HuH-7 (cell line): ENCODE measurements at places on chromosomes 1 and 21.

DNA sequence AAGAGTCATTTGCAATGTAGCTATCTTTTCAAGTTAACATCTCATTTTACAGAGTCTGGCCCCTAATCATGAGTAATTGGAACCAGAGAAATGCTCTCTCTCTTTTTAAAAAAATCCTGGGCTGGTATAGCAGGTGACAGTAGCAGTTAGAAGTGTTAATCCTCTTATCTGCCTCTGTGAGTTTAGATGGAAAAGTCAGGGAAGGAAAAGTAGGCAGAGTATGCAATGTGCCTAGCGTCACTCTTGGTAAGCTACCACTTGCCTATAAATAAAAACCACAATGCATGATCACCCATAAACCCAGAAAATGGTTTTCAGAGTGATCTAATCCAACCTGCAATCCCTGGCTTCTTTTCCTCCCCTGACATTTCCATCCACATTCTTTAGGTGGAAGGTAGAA is 43.2 kb downstream of the UTP25 start:
- no peak for DNase-seq

- DNase-seq, result no peak
Measured at GRCh38 chr1:97796711-97797110, 124.1 kb downstream of the DPYD start.

DNA sequence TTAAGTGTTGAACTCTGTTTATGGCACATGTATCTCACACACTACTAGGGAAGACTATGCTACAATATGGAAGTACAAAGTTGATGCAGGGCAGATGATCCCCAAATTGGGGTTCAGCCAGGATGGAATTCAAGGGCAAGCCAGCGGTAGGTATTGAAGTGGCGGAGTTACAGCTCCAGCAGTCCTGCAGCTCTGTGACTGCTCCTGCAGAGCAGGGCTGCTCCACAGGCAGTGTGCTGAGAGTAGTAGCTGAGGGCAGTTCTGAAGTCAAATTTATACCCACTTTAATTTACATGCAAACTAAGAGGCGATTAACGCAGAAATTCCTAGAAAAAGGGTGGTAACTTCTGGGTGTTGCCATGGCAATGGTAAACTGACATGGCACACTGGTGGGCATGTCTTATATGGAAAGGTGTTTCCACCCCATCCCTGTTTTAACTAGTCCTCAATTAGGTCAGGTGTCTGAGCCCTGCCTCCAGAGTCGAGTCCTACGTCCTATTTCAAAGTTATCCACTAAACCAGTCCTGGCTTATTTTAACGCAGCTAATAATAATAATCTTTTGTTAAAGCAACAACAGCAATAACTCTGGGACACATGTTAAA is 20.6 kb upstream of the CENPF start:
- no peak for DNase-seq

GRCh38 chr1:47635111-47635510 is 197.3 kb downstream of the FOXD2 start:
- no peak for DNase-seq

GRCh38 chr1:244254467-244254866 is 197.2 kb downstream of the ADSS2 start:
- DNase-seq, result no peak
